ENCODE measurements at places on chromosomes 1 and 21. TPM values are rescaled to one million over a fixed set of nuclear protein-coding genes. Genes with fewer than 3 reads are reported as not detected.

DNA sequence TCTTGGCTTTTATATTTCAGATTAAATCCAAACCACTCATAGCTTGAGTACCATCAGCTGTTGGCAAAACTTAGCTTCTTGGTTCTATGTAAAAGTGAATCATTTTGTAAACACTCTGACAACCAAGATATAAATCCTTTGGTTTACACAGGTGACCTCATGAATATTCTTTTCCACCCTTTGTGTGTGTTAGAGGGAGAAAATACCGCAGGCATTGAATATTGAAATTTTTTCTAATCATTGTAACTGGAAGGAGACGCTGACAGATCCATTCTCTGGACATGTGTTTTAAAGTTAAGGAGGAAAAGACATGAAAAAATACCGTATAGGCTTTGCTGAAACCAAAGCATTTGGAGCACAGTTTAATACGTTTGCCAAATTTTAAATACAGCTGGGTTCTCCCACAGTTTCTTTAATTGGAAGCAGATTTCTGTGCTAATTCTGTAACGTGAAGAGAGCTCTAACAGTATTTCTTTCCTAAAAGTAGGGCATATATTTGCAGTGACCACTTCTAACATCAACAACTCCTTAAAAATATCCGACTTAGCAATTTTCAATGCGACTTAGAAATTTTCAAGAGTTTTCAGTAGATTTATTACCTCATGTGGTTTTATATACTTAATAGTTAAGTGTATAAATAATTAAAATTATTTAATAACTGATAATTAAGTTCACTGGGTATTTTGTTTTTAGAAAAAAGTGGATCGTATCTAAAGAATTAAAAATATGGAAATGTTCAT, 388.2 kb downstream of the USP25 start:
- DNase-seq, result no peak

GRCh38 chr1:201279313-201279712, 4.0 kb upstream of the PKP1 start:
- peak; percentile 68 for DNase-seq

GRCh38 chr1:8314346-8315280, 3.3 kb upstream of the SLC45A1 start:
- DNase-seq, result peak; percentile 67

Gene MYBPH
- total RNA-seq, result not detected

- no peak for DNase-seq
These were observed 266.3 kb downstream of the RHOU start for GRCh38 chr1:229001467-229002011.

GRCh38 chr21:16073586-16073985, 343.8 kb downstream of the USP25 start:
- DNase-seq, result no peak

DNA sequence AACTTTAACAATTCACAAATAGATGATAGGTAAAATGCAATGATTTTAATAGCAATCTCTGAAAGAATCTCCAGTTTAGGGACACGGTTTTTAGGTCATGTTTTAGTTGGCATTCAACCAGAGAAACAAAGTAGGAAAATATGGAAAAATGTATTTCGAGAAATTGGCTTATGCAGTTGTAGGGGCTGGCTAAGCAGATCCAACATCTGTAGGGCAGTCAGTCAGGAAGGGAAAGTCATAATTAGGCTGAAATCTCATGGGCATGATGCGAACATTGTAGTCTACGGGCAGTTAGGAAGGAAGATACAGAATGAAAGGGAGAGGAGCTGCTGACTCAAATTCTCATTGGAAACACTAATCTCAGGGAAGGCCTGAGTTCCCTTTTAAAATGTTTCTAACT, 1276.0 kb upstream of the ADGRL4 start:
- no peak for DNase-seq
